Fibroblast of skin of left biceps (primary cell): ENCODE measurements at places on chromosomes 6 and 20.

- no peak for DNase-seq
These were observed 930.2 kb downstream of the TFAP2A start for GRCh38 chr6:9484686-9485085.

GRCh38 chr6:169085466-169085865 is 168.2 kb downstream of the THBS2 start:
- no peak for DNase-seq

- DNase-seq = no peak
These were observed 425.7 kb upstream of the ARID1B start for GRCh38 chr6:156351346-156351966.

- no peak for DNase-seq
These were observed 91.2 kb upstream of the TINAG start for GRCh38 chr6:54217018-54217417.

GRCh38 chr6:143322386-143322785 is 128.1 kb downstream of the ADAT2 start:
- DNase-seq = no peak

DNA sequence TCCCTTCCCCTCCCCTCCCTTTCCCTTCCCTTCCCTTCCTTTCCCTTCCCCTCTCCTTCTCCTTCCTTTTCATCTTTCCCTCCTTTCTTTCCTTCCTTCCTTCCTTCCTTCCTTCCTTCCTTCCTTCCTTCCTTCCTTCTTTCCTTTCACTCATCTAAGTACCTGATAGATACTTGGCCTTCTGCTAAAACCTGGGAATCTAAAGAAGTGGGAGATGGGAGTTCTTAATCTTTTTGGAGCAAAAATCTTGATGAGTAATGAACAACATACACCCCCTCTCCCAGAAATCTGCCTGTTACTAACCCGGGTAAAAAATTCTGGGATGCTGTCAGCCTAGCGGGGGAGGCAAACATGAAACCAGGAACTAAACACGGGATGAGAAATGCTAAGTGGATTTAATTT is 100.7 kb downstream of the VEGFA start:
- peak; percentile 25 for DNase-seq

- DNase-seq = no peak
These were observed 920 bp downstream of the ZBTB12 start for GRCh38 chr6:31900917-31901414.

DNA sequence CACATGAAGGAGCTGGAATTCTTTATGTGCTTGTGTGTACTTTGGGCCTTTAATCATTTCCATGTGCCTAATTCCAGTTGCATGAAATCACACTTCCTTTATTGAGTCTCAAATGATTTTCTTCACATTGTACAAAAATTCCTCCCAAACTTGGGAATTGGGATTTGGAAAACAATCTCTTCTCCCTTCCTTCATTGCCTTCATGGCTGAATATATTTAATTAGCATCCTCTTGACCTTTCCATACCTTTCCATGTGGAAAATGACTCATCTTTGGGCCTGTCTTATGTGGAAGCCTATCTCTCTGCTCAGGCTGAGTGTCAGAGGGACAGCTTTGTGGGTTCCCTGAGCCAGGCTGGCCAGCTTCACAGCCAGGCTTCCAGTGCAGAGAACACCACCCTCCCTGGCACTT is 33.0 kb upstream of the CDH4 start:
- peak; percentile 81 for DNase-seq

GRCh38 chr6:52725535-52726192 is 37.6 kb downstream of the GSTA2 start:
- no peak for DNase-seq

GRCh38 chr6:79630883-79631692 is at the start of gene SH3BGRL2:
Gene SH3BGRL2 (plus strand): TSS chr6:79631329. CDS start chr6:79631462, 133 bp downstream.
- no peak for DNase-seq

GRCh38 chr20:57199656-57200405 is 66.6 kb downstream of the BMP7 start:
- no peak for DNase-seq
